Stimulated activated CD8-positive, alpha-beta memory T cell treated with anti-CD3 and anti-CD28 coated beads, Interleukin-4, amount 100 ng/mL, for 4 hours (primary cell): ENCODE measurements at places on chromosomes 2 and 18.

GRCh38 chr18:11392292-11392691, 217.1 kb upstream of the SLC35G4 start:
- DNase-seq = no peak

DNA sequence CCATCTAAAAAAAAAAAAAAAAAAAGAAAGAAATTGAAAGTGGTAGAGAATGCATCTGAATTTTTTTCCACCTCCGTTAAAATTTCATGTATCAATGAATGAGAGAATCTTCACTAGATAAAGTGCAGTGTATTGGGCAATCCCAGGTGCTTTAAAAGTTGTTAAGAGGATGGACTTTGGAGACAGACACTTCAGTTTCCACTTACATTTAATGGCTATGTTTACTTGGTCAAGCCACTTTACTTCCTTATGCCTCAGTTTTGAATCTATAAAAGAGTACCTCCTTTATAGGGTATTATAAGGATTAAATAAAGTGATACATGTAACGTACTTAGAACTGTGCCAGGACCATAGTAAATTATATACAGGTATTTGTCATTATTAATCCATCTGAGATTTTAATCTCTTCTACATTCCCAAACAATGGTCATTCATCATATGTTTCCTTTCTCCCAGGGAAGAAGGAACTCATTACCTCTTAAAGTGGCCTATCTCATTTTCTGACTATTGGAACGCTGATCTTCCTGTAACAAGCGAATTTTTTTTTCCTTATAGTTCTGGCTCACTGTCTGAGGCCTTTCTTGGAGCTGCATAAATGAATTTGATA, 29.1 kb upstream of the TANK start:
- no peak for DNase-seq

DNA sequence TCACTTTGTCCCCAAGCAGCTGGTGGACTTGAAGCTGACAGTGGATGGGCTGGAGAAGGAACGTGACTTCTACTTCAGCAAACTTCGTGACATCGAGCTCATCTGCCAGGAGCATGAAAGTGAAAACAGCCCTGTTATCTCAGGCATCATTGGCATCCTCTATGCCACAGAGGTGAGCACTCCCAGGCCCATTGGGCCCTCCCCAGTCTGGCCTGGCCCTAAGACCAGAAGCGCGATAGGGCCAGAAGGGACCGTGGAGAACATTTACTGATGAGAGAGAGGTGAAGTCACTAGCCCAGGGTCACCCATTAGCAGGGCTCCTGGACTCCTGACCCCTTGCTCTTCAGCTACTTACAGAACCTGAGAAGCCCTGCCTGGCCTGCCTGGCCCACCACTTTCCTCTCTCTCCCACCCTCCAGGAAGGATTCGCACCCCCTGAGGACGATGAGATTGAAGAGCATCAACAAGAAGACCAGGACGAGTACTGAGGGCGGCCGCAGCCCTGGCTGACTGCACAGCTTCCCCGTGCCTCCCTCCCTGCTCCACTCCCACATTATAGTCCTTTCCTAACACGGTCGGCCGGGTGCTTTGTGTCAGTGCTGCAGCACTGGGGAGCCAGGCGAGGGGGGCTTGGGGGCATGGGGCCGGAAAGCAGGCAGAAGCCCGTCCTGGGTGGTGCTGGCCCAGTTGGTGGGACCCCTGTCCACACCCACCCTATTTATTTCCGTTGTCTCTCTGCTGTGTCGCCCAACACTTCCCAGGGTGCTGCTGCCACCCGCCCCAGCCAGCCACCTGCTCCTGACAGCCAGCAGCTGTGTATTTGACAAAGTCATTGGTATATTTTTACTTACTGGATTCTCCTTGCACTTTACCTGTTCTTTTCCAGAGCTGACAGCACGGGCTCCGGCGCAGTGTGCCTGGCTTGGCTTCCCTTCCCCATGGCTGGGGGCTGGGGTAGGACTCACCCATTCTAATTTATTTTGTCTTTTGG, 6.6 kb upstream of the TMEM214 start:
- no peak for DNase-seq

GRCh38 chr2:50680646-50681045, 351.3 kb downstream of the NRXN1 start:
- no peak for DNase-seq

DNA sequence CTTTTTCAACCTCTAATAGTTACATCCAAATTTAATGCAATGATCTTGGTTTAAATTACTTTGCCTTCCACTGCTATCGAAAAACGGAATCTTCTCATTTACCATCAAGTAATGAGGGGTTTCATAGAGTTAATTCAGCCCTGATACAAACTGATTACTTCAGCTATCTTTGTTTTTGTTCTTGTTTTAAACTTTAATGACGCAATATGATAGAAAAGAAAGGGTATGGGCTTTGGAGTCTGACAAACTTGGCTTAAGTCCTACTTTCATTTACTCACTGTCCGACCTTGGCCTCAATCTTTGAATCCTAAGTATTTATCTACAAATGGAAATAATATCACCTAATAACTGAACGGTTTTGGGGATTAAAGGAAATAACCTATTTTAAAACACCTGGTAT, 16.1 kb downstream of the ADAM17 start:
- no peak for DNase-seq

DNA sequence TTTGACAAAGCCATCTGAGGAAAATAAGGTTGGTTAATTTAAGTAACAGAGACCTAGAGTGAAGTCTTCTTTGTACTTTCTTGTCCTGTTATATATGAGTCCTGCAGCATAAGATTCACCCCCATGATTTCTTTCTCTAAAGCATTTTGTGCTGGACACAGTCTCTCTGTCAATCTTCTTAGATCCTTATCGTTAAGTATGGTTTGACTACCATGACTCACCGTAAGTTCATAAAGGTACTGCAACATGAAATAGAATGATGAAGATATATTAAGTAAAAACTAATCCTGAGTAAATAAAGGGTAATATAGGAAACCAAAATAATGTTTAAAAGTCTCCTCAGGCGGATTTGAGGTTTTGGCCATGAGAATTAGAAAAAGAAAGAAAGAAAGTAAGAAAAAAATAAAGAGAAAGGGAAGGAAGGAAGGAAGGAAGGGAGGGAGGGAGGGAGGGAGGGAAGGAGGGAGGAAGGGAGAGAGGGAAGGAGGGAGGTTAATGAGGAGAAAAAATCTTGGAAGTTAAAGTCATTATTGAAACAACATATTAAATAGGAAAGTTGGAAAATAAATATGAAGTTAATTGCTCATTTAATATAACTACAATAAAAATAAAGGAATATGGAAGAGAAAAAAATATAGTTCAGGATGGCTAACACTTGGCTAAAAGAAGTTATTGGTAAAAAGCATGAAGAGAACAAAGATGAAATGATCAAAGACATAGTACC, 980.3 kb upstream of the CDH2 start:
- DNase-seq = no peak

DNA sequence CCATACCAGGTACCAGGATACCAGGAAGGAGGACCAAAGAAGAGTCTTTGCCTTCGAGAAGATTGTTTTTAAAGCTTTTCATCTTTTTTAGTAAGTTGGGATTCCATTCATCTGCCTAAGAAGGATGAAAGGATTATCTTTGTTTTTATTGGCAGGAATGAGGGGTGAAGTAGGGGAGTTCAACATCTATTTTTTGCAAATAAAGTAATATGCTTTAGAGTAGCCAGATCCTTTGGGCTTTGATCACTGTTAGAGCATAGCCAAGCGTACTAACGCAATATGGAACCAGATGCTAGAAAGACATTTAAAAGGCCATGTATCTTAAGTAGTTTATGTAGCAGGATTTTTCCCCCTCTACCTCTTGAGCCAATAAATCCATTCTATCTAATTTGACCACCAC, 133.0 kb downstream of the PRPF40A start:
- no peak for DNase-seq

- no peak for DNase-seq
Observed at GRCh38 chr2:106642679-106643078, 155.5 kb downstream of the CD8B2 start.
